ENCODE measurements at places on chromosomes 1 and 21. TPM values are rescaled to one million over a fixed set of nuclear protein-coding genes. Genes with fewer than 3 reads are reported as not detected.
A peak's percentile ranks its signal among the peaks of the same experiment; 100 is the strongest.

SPRR2E gene
- total RNA-seq: not detected

ACTL8 gene
- not detected for total RNA-seq

FASLG gene
- not detected for total RNA-seq

IL19 gene
- total RNA-seq: not detected

LRRC53 gene
- total RNA-seq: not detected

BATF3 gene
- total RNA-seq: 3.3 TPM

PTCH2 gene
- 0.36 TPM for total RNA-seq

TRIM17 gene
- not detected for total RNA-seq

ABCG1 gene
- total RNA-seq: 15.6 TPM

SV2A gene
- 3.3 TPM for total RNA-seq

PLD5 gene
- total RNA-seq: 0.83 TPM

HCRTR1 gene
- total RNA-seq: not detected

- H3K27ac ChIP-seq: no peak overlapping the region
- no peaks in the 10 kb centered on the region for H3K36me3 ChIP-seq
- H3K4me3 ChIP-seq: no peak overlapping the region
- DNase-seq: no peak
- H3K27me3 ChIP-seq: no peaks in the 10 kb centered on the region
Measured at GRCh38 chr1:43463479-43463878, 9.7 kb upstream of the HYI start.

GRCh38 chr21:23811805-23812204 is 1795.5 kb downstream of the MRPL39 start:
- no peaks in the 10 kb centered on the region for H3K4me1 ChIP-seq
- DNase-seq: no peak
- no peak overlapping the region for H3K4me3 ChIP-seq

DNA sequence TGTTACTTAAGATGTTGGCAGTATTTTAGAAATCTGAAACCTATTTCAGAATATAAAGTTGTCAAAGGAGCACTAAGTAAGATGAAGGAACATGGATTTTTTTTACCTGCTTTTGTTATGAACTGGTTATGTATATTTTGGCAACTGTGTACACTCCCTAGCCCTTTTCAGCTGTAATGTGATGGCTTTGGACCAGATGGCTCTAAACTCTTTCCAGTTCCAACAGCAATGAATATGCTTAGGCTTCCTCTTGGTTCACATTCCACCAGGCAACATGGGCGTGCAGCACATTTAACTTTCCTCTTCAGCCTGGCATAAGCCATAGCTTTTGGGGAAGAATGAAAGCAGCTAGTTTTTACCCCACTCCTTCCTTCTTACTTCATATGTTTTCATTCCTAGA is 95.6 kb upstream of the ADAMTS5 start:
- no peak overlapping the region for H3K27ac ChIP-seq
- no peak for DNase-seq
- H3K36me3 ChIP-seq: no peaks in the 10 kb centered on the region
- no peaks in the 10 kb centered on the region for H3K27me3 ChIP-seq

DNA sequence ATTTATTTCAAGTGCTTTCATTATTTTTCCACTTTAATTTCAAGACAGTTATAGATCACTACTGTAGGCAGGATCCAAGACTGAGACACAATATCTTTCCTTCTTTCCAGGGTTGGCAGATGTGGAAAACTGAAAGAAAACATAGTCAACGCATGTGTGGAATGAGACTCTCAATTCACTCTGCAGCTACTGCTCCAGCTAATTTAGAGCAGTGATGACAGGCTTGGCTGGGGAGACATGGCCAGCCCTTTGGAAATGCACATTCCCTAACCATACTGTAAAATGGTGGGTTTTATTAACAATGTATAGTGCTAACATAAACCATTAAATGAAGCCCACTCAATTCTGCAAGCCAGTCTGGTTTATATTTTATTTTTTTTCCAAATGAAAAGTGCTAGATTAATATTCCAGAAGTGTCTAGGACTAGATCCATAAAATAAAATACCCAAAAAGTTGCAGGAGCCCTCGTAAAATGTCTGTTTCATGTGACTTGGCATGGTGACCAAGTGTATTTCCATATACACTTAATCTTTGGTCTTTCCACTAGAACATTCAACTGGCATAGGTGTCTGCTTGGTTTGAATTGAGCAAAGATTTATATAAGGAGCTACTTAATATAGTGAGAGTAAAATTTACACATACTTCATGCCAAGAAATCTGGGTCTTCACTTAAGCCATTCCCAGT is 32.9 kb downstream of the COL11A1 start:
- no peak overlapping the region for H3K4me3 ChIP-seq
- no peak overlapping the region for H3K27ac ChIP-seq
- no peaks in the 10 kb centered on the region for H3K27me3 ChIP-seq
- DNase-seq: no peak
- H3K4me1 ChIP-seq: no peaks in the 10 kb centered on the region

DNA sequence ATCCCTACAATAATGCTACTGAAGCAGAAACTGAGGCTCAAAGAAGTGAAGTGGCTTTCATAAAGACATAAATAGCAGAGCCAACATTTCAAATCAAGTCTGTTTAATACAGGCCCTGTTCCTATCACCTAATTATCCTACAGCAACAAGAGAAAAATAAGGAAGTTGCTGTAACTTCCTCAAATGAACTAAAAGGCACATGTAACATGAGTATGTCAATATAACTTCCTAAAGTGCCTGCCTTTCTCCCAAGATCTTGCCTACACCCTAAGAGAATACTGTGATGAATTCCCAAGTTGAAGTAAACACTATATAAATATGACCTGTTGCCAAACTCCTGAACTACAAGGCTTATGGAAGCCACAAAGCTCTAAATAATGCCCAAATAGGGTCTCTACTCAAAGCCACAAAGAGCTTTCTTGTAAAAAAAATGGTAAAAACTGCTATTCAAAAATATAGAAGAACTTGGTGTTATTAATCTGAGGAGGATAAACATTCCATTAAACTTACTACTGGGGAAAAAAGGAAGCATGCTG is 8.6 kb downstream of the BEND5 start:
- H3K27me3 ChIP-seq: no peaks in the 10 kb centered on the region
- H3K4me3 ChIP-seq: no peak overlapping the region
- DNase-seq: no peak
- H3K4me1 ChIP-seq: peaks cover 34% of the 10 kb centered on the region
- H3K27ac ChIP-seq: no peak overlapping the region

- no peaks in the 10 kb centered on the region for H3K4me1 ChIP-seq
- H3K27ac ChIP-seq: no peak overlapping the region
- H3K4me3 ChIP-seq: no peak overlapping the region
- no peaks in the 10 kb centered on the region for H3K27me3 ChIP-seq
- no peaks in the 10 kb centered on the region for H3K36me3 ChIP-seq
- peak; percentile 42 for DNase-seq
Measured at GRCh38 chr1:19042675-19043578, 86.5 kb upstream of the IFFO2 start.

DNA sequence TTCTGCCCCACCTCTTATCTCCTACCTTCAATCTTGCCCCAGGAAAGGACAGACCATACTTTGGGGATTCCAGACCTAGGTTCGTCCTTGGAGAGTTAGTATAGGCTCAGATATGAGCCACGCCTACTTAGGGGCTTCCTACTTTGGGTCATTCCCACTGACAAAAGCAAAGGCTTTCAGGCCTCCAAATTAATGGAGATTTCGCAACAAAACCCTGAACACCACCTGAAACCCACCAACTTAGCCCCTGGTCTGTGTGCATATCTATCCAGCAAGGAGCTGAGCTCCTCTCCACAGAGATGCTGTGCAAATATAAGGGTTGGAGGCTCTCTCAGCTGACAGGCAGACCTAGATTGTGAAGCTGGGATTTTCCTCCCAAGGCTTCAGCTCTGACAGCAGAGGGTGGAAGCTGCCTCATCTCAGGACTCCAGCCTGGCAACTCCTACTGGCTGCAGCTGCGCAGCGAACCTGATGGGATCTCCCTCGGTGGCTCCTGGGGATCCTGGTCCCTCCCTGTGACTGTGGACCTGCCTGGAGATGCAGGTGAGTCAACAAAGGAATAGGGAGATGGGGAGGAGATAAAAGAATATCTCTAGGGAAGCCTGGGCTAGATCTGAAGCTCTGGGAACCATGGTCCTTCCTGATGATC is 2.1 kb downstream of the MPL start:
- no peaks in the 10 kb centered on the region for H3K36me3 ChIP-seq
- no peaks in the 10 kb centered on the region for H3K27me3 ChIP-seq
- H3K4me3 ChIP-seq: no peak overlapping the region

DNA sequence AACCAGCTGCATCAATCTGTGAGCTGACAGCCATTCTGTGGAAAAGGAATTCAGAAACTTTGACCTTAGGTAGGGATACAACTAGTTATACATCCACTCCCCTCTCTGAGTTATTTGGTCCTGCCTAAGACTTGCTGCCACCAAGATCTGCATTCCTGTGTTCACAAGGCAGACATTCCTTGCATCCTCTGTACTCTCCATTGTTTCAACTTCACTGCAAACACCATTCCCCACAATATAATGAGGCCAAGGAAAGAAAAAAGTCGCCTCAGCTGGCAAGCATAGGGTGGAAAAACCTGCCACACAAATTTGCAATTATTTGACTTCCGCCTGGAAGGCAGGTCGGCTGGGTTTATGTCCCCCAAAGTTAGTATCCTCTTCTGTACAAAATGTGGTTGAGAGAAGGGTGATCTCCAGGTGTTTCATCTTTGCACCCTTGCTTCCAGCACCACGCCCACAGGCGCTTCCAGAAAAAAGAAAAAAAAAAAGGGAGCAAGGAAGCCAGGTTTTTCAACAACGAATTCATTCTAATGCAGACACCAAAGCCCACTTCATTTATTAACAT is 676 bp upstream of the CTTNBP2NL start:
- no peaks in the 10 kb centered on the region for H3K36me3 ChIP-seq
- no peaks in the 10 kb centered on the region for H3K27me3 ChIP-seq
- no peak for DNase-seq
- peaks cover 41% of the 10 kb centered on the region for H3K4me1 ChIP-seq
- H3K27ac ChIP-seq: peak overlapping the region; percentile 90
- H3K4me3 ChIP-seq: peak overlapping the region; percentile 94

DNA sequence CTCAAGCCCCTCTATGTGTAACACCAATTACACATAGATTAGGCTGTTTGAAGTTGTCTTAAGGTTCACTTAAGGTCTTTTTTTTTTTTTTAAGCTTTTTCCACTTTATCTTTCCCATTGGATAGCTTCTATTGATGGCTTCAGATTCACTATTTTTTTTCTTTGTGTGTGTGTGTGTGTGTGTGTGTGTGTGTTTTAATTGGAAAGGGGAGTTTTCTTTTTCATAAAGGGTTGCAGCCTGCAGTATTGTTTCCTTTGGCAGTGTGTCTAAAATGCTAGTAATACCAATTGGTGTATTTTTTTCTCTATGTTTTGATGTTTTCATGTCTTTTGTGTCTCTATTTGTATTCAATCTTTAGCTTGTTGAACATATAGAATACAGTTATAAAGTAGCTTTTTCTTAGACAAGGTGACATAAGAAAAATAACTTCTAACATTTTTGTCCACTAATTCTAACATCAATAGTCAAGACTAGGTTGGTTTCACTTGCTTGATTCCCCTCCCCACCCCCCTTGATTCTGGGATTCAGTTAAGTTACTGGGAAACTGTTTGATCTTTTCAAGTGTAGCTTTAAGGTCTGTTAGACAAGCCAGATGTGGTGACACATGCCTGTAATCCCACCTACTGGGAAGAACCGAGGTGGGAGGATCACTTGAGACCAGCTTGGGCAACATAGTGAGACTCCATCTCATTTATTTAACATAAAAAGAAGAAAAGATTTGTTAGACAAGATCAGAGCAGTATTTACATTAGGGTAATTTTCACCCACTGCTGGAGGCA is 21.4 kb downstream of the PRRC2C start:
- no peaks in the 10 kb centered on the region for H3K27me3 ChIP-seq
- H3K4me3 ChIP-seq: no peak overlapping the region
- DNase-seq: no peak
- H3K4me1 ChIP-seq: peaks cover 45% of the 10 kb centered on the region
- H3K27ac ChIP-seq: no peak overlapping the region

DNA sequence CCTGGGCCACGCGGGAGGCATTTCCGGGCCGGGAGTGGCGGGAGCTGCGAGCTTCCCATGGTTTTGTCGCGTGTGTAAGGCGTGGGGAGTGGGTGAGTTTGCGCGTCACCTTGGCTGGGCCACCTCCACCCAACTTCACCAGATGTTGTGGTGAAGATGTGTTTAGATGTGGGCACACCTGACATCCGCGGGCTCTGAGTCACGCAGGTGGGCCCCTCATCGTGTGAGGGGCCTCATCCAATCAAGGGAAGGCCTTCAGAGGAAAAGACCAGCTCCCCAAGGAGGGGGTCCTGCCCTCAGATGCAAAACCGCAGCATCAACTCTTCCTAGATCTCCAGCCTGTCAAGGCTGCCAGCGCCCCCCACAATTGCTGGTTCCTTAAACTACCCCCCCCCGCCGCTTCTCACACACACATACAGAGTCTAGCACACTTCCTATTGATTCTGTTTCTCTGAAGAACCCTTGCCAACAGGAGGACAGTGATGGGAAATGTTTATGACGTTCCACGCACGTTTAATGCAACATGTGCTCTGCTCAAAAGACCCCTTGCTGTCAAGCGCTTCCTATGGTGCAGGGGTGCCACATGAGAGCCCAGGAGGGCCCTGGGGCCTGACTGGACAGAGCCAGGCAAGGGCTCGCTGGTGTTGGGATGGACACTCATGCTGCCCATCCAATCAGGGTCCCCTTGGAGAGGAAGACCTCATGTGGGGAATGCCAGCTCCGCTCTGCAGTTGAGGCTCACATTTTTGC is 11.9 kb downstream of the ACTRT2 start:
- no peaks in the 10 kb centered on the region for H3K4me1 ChIP-seq
- H3K4me3 ChIP-seq: no peak overlapping the region
- H3K36me3 ChIP-seq: no peaks in the 10 kb centered on the region
- H3K27me3 ChIP-seq: peaks cover 37% of the 10 kb centered on the region
- peak; percentile 39 for DNase-seq

- no peak overlapping the region for H3K27ac ChIP-seq
- H3K27me3 ChIP-seq: no peaks in the 10 kb centered on the region
- H3K36me3 ChIP-seq: no peaks in the 10 kb centered on the region
- no peaks in the 10 kb centered on the region for H3K4me1 ChIP-seq
Measured at GRCh38 chr1:65882076-65882475, 89.4 kb downstream of the PDE4B start.

GRCh38 chr1:36673202-36673601 is 190.5 kb upstream of the CSF3R start:
- H3K27ac ChIP-seq: no peak overlapping the region
- DNase-seq: no peak
- H3K27me3 ChIP-seq: peaks cover 16% of the 10 kb centered on the region
- H3K36me3 ChIP-seq: no peaks in the 10 kb centered on the region
- H3K4me3 ChIP-seq: no peak overlapping the region

- peak; percentile 30 for DNase-seq
- H3K36me3 ChIP-seq: peaks cover 4% of the 10 kb centered on the region
Measured at GRCh38 chr1:15507278-15507677, 16.7 kb downstream of the CASP9 start.
